Adrenal gland (tissue), 19 donors: ENCODE measurements at places on chromosomes 13 and 19. TPM values are rescaled to one million over a fixed set of nuclear protein-coding genes. Genes with fewer than 3 reads are reported as not detected.

The PEAK3 gene
- 0.54 TPM for total RNA-seq

The AKAP8L gene
- 206 TPM for total RNA-seq

The FBN3 gene
- total RNA-seq, result not detected

The GPR180 gene
- 3.1 TPM for total RNA-seq

DNA sequence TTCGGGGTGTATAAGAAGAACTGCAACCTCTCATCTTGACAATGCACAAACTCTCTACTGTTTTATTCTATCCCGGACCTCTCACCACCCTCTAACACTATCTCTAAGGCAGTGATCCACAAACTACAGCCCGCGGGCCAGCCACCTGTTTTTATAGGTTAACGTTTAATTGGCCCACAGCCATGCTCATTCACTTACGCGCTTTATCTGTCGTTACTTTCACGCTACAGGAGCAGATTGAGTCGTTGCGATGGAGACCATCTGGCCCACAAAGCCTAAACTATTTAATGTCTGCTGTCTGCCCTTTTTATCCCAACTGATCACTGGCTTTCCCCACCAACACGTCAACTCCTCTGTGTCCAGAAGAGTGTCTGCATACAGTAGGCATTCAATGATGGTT is 158.9 kb downstream of the CACNA1A start:
- no peak overlapping the region for H3K27ac ChIP-seq
- peaks cover 3% of the 10 kb centered on the region for H3K27me3 ChIP-seq
- no peaks in the 10 kb centered on the region for H3K4me1 ChIP-seq
- H3K36me3 ChIP-seq, result no peaks in the 10 kb centered on the region

- H3K27ac ChIP-seq, result no peak overlapping the region
- H3K27me3 ChIP-seq, result no peaks in the 10 kb centered on the region
- H3K4me1 ChIP-seq, result no peaks in the 10 kb centered on the region
- DNase-seq, result no peak
- H3K4me3 ChIP-seq, result no peak overlapping the region
Observed at GRCh38 chr13:98809345-98809777, 56.9 kb upstream of the SLC15A1 start.

GRCh38 chr13:110012102-110012739 is 225.8 kb upstream of the IRS2 start:
- no peaks in the 10 kb centered on the region for H3K36me3 ChIP-seq
- H3K27me3 ChIP-seq, result no peaks in the 10 kb centered on the region
- H3K4me1 ChIP-seq, result no peaks in the 10 kb centered on the region
- H3K4me3 ChIP-seq, result no peak overlapping the region
- DNase-seq, result no peak
- H3K27ac ChIP-seq, result no peak overlapping the region

DNA sequence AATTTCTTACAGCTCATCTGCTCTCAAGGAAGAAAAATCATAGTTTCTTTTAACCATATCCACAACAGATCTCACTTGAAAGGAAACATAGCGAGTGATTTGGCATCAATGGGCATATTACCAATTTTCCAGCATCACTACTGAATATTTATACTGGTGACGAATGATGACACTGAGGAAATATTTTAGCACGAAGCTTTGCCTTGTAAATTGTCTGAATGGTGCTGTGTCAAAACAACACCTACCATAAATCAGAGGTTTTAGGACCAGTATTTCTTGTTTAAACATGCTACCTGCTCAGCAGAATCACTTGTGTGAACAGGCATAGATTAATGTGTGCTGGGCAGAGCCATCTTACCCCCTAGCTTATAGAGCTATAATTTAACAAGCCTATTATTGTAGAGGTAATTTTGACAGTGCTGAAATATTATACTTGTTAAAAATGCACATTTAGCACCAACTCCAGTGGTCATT is 146.8 kb downstream of the ABCC4 start:
- DNase-seq, result no peak
- H3K4me3 ChIP-seq, result no peak overlapping the region

DNA sequence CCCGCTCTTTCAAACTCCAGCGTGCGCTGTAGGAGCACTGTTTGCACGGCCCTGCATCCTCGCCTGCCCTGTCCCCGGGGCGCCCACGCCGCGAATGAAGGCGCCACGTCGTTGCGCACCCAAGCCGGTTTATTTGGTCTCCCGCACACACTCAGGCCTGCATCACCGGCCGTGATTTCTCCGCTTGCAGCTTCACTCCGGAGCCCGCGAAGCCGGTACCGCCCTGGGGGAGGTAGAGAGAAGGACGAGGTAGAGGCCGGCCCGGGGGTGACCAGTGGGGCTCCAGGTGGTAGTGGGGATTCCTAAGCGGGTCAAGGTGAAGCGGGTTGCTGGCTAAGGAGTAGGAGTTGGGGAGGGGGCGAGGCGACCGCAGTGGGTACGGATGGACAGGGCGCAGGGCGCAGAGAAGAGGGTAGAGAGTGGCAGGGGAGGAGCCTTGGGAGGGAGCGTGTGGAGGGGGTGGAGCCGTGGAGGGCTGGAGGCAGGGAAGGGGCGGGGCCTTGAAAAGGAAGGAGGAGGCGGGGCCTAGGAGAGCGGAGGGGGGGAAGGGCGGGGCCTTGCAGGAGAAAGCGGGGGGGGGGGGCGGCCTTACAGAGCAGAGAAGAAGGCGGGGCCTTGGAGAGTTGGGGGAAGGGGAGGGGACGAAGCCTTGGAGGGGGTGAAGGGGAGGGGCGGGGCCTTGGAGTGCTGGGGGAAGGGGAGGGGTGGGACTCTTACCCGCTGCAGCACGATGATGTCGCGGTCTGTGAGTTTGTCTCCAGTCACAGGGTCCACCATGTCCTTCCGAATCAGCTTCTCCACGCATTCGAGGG is 24.6 kb downstream of the NOSIP start:
- peak; percentile 92 for DNase-seq
- no peaks in the 10 kb centered on the region for H3K27me3 ChIP-seq
- H3K4me1 ChIP-seq, result peaks cover 11% of the 10 kb centered on the region

DNA sequence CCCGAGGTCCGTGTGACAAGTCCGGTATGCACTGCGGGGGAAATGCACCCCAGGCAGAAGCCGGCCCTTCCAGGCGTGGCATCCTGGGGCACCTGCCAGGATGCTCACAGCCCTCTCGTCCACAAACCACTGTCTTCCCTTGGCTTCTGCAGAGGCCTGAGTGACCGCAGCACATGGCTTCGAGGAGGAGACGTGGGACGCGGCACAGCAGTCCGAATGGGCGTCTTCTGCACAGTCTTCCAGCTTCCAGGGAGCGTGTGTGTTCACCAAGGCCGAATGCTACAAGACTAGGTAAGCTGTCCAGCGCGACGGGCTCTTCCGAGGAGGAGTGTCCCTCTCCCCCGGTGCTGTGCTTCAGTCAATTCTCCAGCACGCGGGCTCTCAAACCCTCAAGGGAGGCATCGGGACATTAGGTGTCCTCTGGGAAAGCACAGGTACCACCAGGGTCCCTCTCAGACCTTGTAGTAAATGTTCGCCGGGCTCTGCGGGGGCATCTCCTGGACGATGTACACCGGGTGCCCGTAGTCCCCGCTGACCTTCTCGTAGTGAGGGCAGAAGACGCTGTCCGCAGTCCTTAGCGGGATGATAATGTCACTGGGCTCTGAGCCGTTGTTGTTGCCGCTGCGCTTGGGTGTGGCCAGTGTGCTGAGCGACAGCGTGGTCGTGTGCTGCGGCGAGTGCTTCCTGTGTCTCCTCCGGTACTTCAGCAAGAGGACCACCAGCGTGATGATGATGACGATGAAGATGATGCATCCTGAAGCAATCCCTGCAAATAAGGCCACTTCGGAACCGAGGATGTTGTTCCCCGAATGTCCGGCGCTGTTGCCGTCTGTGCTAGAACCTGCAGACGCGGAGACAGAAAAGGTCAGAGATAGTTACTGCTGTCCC is 42.6 kb downstream of the EFNB2 start:
- H3K27ac ChIP-seq, result peak overlapping the region; percentile 49
- H3K27me3 ChIP-seq, result no peaks in the 10 kb centered on the region
- H3K36me3 ChIP-seq, result no peaks in the 10 kb centered on the region
- no peak for DNase-seq

GRCh38 chr13:34926508-34926907 is 15.6 kb upstream of the NBEA start:
- no peaks in the 10 kb centered on the region for H3K4me1 ChIP-seq
- no peak overlapping the region for H3K27ac ChIP-seq
- H3K27me3 ChIP-seq, result no peaks in the 10 kb centered on the region

GRCh38 chr13:35190241-35190640 is 248.2 kb downstream of the NBEA start:
- H3K27me3 ChIP-seq, result no peaks in the 10 kb centered on the region
- no peak overlapping the region for H3K4me3 ChIP-seq
- DNase-seq, result no peak
- H3K4me1 ChIP-seq, result no peaks in the 10 kb centered on the region

DNA sequence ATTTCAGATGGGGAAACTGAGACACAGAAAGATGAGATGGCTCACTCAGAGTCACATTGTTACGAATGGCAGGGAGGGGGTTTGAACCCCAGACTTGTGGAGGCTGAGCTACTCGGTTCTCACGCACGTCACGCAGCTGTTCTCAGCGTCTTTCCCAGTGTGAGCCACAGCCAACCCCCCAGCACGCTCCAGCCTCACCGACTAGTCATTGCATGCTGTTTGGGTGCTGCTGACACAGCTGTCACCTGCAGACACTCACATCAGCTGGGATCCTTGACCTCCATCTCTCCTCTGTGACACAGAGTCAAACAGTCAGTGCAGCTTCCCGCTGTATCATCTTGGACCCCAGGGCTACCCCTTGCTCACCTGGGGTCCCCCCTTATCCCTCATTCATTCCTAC is 2.4 kb upstream of the NCAN start:
- no peak overlapping the region for H3K4me3 ChIP-seq
- no peaks in the 10 kb centered on the region for H3K4me1 ChIP-seq
- no peaks in the 10 kb centered on the region for H3K36me3 ChIP-seq
- H3K27ac ChIP-seq, result no peak overlapping the region
- H3K27me3 ChIP-seq, result peaks cover 33% of the 10 kb centered on the region
